Smooth muscle cell of the umbilical artery (primary cell): ENCODE measurements at places on chromosomes 7 and 10. TPM values are rescaled to one million over a fixed set of nuclear protein-coding genes. Genes with fewer than 3 reads are reported as not detected.

Gene LGI1
- total RNA-seq, result not detected in 2 replicates

Gene NUTM2E
- total RNA-seq, result 0.05 TPM in 1 of 2 replicates, not detected in the other

Gene ASZ1
- total RNA-seq, result not detected in 2 replicates

Gene CLDN3
- not detected in 2 replicates for total RNA-seq

Gene GBX1
- total RNA-seq, result not detected in 2 replicates

Gene HOXA10
- 13.7 and 26.7 TPM in 2 replicates for total RNA-seq

Gene TRPV5
- total RNA-seq, result not detected in 2 replicates

Gene EGFR
- total RNA-seq, result 60.3 and 152 TPM in 2 replicates

Gene RPEL1
- 0.09 TPM in 1 of 2 replicates, not detected in the other for total RNA-seq

Gene TMEM236
- total RNA-seq, result under 0.01 and 0.23 TPM in 2 replicates

Gene TMEM213
- not detected in 2 replicates for total RNA-seq

Gene ZNF727
- not detected in 2 replicates for total RNA-seq
